A549 treated with Hydrocortisone at 1 μM for 4 hours (cell line): ENCODE measurements at places on chromosomes 2 and 18. TPM values are rescaled to one million over a fixed set of nuclear protein-coding genes. Genes with fewer than 3 reads are reported as not detected.

The STARD6 gene
- total RNA-seq, result 0.20 TPM in 1 of 5 replicates, not detected in the others

The PTPN2 gene
- total RNA-seq, result 17.7 to 19.6 TPM (median 18.2 TPM) in 5 replicates

The AQP4 gene
- total RNA-seq, result 0.28 TPM in 1 of 5 replicates, not detected in the others

The VIT gene
- total RNA-seq, result not detected in 5 replicates

The KIAA2012 gene
- not detected in 5 replicates for total RNA-seq

The CLEC4F gene
- not detected in 5 replicates for total RNA-seq

The GRP gene
- total RNA-seq, result not detected in 5 replicates

The PHLPP1 gene
- 5.4 to 8.2 TPM (median 7.8 TPM) in 5 replicates for total RNA-seq

The OSR1 gene
- total RNA-seq, result 8.0 to 11.8 TPM (median 8.2 TPM) in 5 replicates

The B3GNT2 gene
- 26.6 to 49.2 TPM (median 37.2 TPM) in 5 replicates for total RNA-seq

The ACMSD gene
- total RNA-seq, result not detected in 5 replicates

The PLB1 gene
- 1.5 to 2.6 TPM (median 1.9 TPM) in 5 replicates for total RNA-seq

The PDCL3 gene
- 36.9 to 44.8 TPM (median 37.5 TPM) in 5 replicates for total RNA-seq

The EPG5 gene
- 3.0 to 4.7 TPM (median 3.8 TPM) in 5 replicates for total RNA-seq

The LRATD1 gene
- total RNA-seq, result 0.05 to 0.10 TPM (median 0.10 TPM) in 5 replicates

The PDE11A gene
- total RNA-seq, result 0.30 to 0.71 TPM (median 0.56 TPM) in 5 replicates

The GKN1 gene
- total RNA-seq, result 0.37 to 0.94 TPM (median 0.48 TPM) in 5 replicates

The C2orf49 gene
- total RNA-seq, result 10.7 to 13.8 TPM (median 13.1 TPM) in 5 replicates

The ALLC gene
- 0.07 TPM in 1 of 5 replicates, not detected in the others for total RNA-seq

The OR6B2 gene
- total RNA-seq, result not detected in 5 replicates

The RMDN2 gene
- 3.8 to 5.6 TPM (median 5.2 TPM) in 5 replicates for total RNA-seq

The DSC3 gene
- 1.1 to 2.1 TPM (median 1.3 TPM) in 5 replicates for total RNA-seq

The TAF4B gene
- total RNA-seq, result 3.5 to 5.4 TPM (median 4.5 TPM) in 5 replicates

The DHRS9 gene
- total RNA-seq, result 3.0 to 4.7 TPM (median 3.9 TPM) in 5 replicates

The SGO2 gene
- total RNA-seq, result 10.8 to 17.5 TPM (median 13.2 TPM) in 5 replicates

The B4GALT6 gene
- total RNA-seq, result 4.2 to 7.5 TPM (median 5.4 TPM) in 5 replicates

The LTBP1 gene
- total RNA-seq, result 22.2 to 41.7 TPM (median 31.2 TPM) in 5 replicates

The CEP192 gene
- total RNA-seq, result 7.4 to 10.2 TPM (median 8.0 TPM) in 5 replicates

The UGT1A3 gene
- total RNA-seq, result 0.06 to 0.20 TPM (median 0.14 TPM) in 4 of 5 replicates, not detected in the other

The RAB27B gene
- 10.7 to 18.2 TPM (median 11.1 TPM) in 5 replicates for total RNA-seq

The C2orf66 gene
- total RNA-seq, result 0.06 to 0.07 TPM in 2 of 5 replicates, not detected in the others

The DSC2 gene
- 0.80 to 1.3 TPM (median 0.98 TPM) in 5 replicates for total RNA-seq

The REG3G gene
- total RNA-seq, result not detected in 5 replicates

The TRIM43 gene
- total RNA-seq, result 0.07 to 0.15 TPM (median 0.08 TPM) in 3 of 5 replicates, not detected in the others

The FIGN gene
- total RNA-seq, result 1.7 to 2.7 TPM (median 2.0 TPM) in 5 replicates

The KCTD1 gene
- total RNA-seq, result 30.2 to 44.3 TPM (median 37.4 TPM) in 5 replicates

The CYP27C1 gene
- 3.2 to 4.2 TPM (median 3.7 TPM) in 5 replicates for total RNA-seq

The TTN gene
- total RNA-seq, result under 0.01 to 0.01 TPM (median under 0.01 TPM) in 5 replicates

The PRKAG3 gene
- not detected in 5 replicates for total RNA-seq

The SLC5A7 gene
- not detected in 5 replicates for total RNA-seq

The TWIST2 gene
- total RNA-seq, result 8.2 to 17.0 TPM (median 14.9 TPM) in 5 replicates

The EMILIN1 gene
- total RNA-seq, result 0.32 to 0.55 TPM (median 0.48 TPM) in 5 replicates

The ZBTB7C gene
- total RNA-seq, result 0.18 to 0.36 TPM (median 0.26 TPM) in 5 replicates

The ASB18 gene
- total RNA-seq, result not detected in 5 replicates

The TUBB8B gene
- total RNA-seq, result not detected in 5 replicates

The IL36RN gene
- total RNA-seq, result 0.14 TPM in 1 of 5 replicates, not detected in the others
